ENCODE measurements at places on chromosomes 3 and 15. TPM values are rescaled to one million over a fixed set of nuclear protein-coding genes. Genes with fewer than 3 reads are reported as not detected.
A peak's percentile ranks its signal among the peaks of the same experiment; 100 is the strongest.

GRCh38 chr3:72953325-72953956, 43.2 kb upstream of the PPP4R2 start:
- no peak for DNase-seq

GRCh38 chr3:18633002-18633401, 207.9 kb upstream of the SATB1 start:
- no peak for DNase-seq

GRCh38 chr15:64809649-64810496, 15.6 kb downstream of the PIF1 start:
- DNase-seq, result peak; percentile 79

Gene CYP8B1
- 0.11 TPM for polyA plus RNA-seq

DNA sequence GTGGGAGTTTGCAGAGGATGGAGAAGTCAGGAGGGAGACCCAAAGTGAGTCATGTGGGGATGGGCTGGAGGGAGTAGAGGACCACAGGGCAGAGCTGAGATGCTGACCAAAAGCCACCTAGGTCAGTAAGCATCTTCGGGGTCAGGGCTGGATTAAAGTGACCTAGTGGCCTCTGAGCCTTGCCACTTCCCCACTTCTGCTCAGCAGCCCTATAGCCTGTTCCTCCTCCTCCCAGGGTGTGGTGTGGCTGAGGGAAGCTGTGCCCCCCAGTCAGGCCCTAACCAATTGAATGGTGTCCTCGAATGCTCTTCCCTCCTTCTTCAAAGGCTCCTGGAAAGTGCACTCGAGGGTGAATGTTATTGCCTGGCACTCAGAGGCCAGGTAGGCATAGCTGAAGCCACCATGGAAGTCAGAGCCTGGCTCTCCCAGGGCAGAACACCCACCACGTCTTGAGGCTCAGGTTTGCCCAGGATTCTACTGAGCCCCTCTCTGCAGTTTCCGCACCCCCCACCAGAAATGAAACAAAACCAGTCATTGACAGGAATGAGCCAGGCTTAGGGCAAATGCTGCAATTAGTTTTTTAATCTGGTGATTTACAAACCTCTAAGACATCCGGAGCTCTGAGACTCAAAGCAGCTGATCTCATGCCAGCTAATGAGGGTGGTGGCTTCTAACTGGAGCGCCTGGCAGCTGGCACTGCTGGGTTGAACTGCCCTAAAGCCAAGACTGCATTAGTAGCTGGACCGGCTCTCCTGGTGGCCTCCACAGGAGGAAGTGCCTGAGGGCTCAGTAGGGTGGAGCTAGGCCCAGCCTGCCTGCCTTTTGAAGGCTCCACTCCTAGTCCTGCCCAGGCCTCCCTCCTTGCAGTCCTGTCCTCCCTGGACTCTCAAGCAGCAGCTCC, 26.0 kb upstream of the VIPR1 start:
- no peak for DNase-seq

Measured in muscle of arm (tissue), 14 donors.